ENCODE measurements at places on chromosomes 12 and 14. TPM values are rescaled to one million over a fixed set of nuclear protein-coding genes. Genes with fewer than 3 reads are reported as not detected.

Gene DEPDC4
- polyA plus RNA-seq, result 2.3 TPM

Gene TAS2R9
- polyA plus RNA-seq, result not detected

Gene CDK4
- polyA plus RNA-seq, result 133 TPM

- DNase-seq, result no peak
Measured at GRCh38 chr14:55586411-55586810, 6.4 kb downstream of the KTN1 start.

- no peak for DNase-seq
Measured at GRCh38 chr12:79935624-79936345, 888 bp upstream of the PPP1R12A start.

GRCh38 chr12:94235848-94236247 lies 87.5 kb downstream of the PLXNC1 start:
- DNase-seq, result no peak

DNA sequence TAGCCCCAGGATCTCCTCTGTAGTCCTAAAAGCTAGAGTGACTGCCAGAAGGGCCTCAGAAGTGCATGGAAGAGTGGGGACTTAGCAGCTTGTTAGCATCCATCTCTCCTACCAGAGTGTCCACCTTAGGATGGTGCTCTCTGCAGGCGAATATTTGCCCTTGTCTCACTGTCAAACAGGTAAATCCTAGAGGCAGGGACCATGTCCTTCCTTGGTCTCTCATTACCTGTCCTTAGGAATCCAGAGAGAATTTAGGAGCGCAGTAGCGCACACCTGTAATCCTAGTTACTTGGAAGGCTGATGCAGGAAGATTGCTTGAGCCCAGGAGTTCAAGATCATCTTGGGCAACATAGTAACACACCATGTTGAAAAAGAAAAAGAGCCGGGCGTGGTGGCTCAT lies 21.4 kb downstream of the AGAP2 start:
- no peak for DNase-seq

- peak; percentile 90 for DNase-seq
Measured at GRCh38 chr14:99564256-99564925, 39.6 kb downstream of the CCDC85C start.

DNA sequence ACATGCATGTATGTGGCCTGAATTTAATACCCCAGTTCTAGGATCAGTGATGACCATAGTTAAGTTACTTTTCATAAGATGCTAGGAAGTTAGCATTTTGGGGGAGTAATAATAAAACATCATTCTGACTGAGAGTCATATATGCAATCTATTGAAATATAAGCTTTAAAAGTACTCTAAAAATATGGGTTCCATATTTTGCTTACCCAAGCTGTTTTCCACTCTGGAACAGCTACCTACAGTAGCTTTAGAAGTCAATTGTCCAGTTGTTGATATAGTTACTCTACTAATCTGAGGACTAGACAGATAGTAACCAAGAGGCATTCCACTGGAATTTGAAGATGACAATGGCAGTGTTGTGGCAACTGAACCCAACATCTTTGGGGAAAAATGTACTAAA lies 4.0 kb downstream of the LMNTD1 start:
- no peak for DNase-seq
